ENCODE measurements at places on chromosomes 16 and 17.
A peak's percentile ranks its signal among the peaks of the same experiment; 100 is the strongest.

GRCh38 chr16:11361701-11362451 is 16.6 kb downstream of the RMI2 start:
- peak; percentile 22 for ATAC-seq

DNA sequence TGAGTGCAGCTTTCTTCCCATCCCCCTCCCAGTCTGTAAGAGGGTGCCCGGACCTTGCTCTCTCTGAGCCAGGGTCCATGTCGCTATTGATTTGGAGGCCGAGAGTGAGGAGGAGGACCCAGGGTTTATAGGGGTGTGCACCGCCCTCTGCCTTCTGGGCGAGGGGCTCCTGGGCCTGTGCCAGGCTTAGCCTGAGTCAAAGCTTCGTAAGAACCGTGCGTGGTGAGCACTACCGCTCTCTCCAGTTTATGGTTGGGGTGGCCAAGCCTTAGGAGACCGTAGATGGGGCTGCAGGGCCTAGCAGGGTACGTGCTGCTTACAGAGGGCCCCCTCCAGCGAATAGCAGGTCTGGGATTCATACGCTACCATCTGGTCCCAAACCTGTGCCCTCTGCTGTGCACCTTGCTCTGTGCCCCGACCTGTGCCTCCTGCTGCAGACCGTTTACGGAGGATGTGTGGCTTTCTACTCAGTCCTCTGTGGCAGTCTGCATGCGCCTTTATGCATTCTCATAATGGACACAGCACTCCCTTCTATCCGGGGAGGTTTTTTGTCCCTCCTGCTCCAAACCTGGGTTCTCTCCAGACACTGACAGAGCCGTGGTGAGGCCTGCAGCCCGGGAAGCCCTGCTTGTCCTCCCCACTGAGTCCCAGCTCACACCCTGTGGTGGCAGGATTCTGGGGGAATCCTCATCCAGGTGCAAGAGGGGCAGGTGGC is 54.7 kb downstream of the PGS1 start:
- ATAC-seq: no peak

DNA sequence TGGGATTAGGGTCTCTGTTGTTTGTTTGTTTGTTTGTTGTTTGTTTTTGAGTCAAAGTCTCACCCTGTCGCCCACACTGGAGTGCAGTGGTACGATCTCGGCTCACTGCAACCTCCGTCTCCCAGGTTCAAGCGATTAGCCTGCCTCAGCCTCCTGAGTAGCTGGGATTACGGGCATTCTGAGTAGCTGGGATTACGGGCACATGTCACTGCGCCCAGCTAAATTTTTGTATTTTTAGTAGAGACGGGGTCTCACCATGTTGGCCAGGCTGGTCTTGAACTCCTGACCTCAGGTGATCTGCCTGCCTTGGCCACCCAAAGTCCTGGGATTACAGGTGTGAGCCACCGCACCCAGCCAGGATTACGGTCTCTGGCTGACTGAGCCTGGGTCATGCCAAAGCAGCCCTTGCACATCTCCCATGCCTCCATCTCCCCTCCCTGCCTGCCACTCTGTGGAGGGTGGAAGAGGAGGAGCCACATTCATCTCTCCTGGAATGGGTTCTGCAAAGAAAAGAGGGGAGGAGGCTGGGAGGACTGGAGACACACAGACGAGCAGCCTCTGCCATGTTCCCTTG is 59.2 kb downstream of the BEAN1 start:
- ATAC-seq: no peak

- no peak for ATAC-seq
These were observed 29.4 kb downstream of the IRF8 start for GRCh38 chr16:85928401-85928820.

GRCh38 chr17:67503184-67503583 is 126.1 kb downstream of the PITPNC1 start:
- peak; percentile 92 for ATAC-seq

- ATAC-seq: no peak
These were observed 10.7 kb downstream of the HPR start for GRCh38 chr16:72073560-72074230.

DNA sequence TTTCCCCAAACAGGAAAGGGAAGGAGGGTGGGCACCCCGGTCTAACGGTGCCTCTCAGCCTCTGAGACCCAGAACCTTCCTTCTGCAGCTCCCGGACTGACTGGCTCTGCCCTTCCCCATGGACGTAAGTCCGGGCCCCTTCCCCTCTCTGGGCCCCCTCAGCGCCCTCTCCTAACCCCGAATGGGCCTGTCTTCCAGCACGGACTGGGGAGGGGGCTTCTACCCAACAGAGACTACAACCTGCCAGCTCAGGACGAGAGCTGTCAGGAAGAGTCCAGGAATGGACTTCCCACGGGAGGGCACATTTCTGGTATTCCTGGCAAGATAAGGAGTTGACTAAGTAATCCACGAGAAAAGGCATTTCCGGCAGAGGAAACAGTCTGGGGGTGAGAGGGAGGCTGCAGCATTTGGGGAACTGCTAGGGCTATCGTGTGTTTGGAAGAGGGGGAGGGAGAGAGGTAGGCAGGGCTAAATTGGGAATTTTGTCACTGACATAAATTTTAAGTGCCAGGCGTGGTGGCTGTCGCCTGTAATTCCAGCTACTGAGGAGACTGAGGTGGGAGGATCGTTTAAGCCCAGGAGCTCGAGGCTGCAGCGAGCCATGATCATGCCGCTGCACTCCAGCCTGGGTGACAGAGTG is 12.1 kb upstream of the ALDOA start:
- peak; percentile 10 for ATAC-seq

- ATAC-seq: no peak
These were observed 914 bp downstream of the MT1B start for GRCh38 chr16:56652600-56652999.

DNA sequence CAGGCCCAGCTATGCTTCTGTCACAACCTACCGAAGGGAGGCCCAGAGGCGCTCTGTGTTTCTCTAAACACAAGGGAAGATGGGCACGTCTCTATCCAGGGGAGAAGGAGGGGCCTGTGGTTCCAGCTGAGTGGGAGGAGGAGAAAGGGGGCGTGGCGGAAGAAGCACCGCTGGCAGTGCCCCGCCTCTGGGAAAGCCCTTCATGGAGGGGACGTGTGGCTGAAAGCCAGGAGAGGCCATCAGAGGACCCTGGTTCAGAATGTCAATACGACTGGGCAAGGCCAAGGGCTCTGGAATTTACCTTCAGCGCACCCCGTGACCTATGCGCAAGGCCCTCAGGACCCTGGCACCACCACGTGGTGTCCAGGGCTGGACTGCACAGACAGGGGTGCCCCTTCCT is 12.3 kb upstream of the SLC38A8 start:
- ATAC-seq: no peak

DNA sequence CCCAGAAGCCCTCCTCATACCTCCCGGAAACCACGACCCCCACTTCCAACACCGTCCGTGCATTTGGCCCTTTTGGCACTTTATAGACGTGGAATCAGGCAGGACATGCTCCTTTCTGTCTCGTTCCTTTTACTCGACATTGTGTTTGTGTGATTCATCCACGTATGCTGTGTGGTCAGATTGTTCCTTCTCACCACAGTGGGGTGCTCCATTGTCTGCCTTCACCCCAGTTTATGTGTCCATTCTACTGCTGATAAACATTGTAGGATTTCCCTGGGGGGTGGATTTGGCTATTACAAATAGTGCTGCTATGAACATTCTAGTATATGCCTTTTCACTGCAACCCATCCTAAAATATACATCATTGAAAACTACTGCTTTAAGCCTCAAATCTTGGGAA is 28.9 kb upstream of the RPH3AL start:
- ATAC-seq: peak; percentile 17

- ATAC-seq: peak; percentile 1
These were observed 495 bp downstream of the TXNDC17 start for GRCh38 chr17:6641247-6641863.

- peak; percentile 43 for ATAC-seq
These were observed 4.8 kb downstream of the RNF213 start for GRCh38 chr17:80265205-80266068.

DNA sequence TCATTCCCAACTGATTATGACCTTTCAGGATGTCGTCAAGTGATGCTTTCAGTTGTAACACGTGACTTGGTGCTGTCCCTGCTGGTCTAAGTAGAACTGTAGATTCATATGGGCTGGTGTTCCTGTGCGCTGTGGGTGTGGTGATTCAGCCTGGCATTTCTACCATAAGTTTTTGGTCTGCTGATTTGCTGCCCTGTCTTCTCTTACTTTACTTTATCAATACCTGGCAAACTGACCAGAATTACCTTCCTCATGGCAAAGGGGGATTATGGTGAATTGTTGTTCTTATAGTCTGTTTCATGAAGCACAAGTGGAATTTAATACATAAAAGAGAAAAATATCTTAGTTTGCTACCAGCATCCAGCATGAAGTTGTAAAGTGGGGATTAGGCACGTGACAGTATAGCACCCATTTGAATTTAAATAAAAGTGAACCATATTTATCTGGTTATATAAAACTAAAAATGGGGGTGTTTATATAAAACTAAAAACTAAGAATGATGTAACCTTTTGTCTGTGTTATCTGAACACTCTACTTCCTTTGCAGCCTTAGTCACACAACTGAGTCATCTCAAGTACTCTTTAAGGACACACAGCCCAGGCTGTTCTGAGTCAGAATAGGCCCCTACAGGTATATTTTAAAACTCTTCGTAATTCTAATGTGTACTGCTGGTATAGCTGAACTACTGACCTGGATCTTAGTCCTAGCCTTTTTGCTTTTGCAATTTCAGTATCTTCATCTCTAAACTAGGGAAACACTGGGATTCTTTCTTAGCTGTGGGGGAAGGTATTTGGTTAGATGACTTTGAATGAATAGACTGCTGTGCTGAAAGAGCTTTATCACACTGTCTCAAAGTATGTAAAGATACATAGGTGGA is 28.3 kb downstream of the TTC19 start:
- ATAC-seq: peak; percentile 97

- ATAC-seq: no peak
These were observed 51.2 kb upstream of the DHX40 start for GRCh38 chr17:59513934-59514841.

GRCh38 chr16:86087896-86088230 is 188.9 kb downstream of the IRF8 start:
- ATAC-seq: no peak

GRCh38 chr17:51853857-51854256 is 304.7 kb downstream of the CA10 start:
- no peak for ATAC-seq

DNA sequence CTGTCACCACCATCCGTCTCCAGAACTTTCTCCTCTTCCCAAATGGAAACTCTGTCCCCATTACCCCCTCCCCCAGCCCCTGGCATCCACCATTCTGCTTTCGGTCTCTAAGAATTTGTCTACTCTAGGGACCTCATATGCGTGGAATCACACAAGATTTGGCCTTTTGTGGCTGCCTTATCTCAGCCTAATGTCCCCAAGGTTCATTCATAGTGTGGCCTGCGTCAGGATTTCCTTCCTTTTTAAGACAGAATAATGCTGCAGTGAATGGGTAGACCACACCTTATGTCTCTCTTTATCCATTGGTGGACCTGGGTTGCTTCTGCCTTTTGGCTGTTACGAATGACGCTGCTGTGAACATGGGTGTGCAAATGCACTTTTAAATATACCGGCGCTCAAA is 139.7 kb upstream of the PLCG2 start:
- ATAC-seq: no peak

- ATAC-seq: no peak
These were observed 21.6 kb downstream of the ZNF276 start for GRCh38 chr16:89742948-89743347.

DNA sequence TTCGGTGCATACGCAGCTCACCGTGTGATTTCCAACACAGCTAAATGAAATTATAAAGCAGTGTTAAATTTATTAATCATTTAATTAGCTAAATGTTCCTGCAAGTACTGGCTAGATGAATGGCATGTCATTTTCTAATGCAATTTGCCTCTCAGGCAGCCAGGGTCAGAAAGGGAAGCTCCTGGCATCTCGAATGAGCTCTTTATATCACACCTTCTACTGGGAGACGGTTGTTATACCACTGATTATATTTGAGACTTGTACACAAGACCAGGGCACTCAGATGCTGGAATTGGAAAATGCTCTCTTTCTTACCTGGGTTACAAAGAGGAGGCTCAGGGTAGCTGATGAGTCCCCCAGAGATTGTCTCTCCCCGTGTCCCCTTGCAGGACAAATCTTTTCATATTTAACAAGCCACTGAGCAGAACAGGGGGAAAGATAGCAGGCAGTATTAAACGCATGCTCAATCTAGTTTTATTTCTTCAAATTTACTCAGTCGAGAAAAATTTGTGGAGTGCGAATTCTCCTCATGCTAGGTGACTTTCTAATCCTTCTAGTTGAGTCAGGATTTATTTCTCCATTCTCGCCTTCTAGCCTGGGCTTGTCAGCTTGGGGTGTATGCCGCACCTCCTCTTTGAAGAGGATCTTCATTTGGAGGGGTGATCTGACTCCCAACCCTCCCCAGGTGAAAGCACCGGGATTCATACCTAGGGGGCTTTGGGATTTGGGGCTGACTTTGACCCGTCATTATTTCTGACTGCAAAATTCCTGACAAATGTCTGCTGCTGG is 441.1 kb downstream of the MAF start:
- ATAC-seq: no peak

DNA sequence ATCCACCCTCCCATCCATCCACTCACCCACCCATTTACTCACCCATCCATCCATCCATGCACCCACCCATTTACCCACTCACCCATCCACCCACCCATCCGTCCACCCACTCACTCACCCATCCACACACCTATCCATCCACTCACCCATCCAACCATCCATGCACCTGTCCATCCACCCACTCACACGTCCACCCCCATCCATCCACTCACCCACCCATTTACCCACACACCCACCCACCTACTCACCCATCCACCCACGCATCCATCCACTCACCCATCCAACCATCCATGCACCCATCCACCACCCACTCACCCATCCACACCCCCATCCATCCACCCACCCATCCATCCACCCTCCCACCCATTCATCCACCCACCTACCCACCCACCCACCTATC is 12.2 kb downstream of the SOX8 start:
- ATAC-seq: no peak

DNA sequence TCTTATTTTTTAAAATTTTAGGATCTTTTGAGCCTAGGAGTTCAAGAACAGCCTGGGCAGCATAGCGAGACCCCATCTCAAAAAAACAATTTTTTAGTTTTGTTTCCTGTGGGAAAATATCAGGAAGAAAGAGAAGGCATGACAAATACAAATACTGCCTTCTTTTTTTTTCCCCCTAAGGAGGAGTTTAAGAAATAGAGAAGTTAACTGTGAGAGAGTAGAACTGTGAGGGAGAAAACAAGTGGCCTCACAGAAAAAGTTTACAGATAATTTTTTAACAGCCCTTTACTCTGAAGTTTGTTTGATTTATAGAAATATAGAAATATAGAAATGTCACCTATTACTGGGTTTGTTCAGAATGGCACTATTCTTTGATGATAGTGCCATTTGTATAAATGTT is 21.1 kb downstream of the TTYH2 start:
- no peak for ATAC-seq

GRCh38 chr17:28357901-28358197 is 522 bp upstream of the POLDIP2 start:
- ATAC-seq: no peak

DNA sequence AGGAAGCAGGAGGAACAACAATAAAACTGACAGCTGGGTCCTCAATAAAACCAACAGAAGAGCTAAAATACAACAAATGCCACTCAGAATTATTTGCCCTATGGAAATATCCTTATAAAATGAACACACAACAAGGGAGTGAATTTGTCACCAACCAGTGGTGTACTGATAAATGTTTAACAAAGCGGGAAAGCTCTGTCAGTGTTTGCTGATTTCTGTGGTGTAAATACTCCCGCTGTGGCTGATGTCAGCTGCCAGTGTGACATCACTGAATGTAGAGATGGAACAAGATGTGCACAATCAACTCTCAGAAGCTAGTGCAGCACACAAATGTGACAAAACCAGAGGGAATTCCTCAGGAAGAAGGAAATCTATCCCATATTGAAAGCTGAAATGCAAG is 51.9 kb downstream of the CDYL2 start:
- no peak for ATAC-seq

All from activated T-helper 17 cell treated with anti-CD3 and anti-CD28 coated beads, Interleukin-2, amount 50 U/mL, for 72 hours (primary cell).